ENCODE measurements at places on chromosomes 3 and 15. TPM values are rescaled to one million over a fixed set of nuclear protein-coding genes. Genes with fewer than 3 reads are reported as not detected.

GLDN gene
- total RNA-seq = 0.33 TPM

LTF gene
- total RNA-seq = 16.7 TPM

DNA sequence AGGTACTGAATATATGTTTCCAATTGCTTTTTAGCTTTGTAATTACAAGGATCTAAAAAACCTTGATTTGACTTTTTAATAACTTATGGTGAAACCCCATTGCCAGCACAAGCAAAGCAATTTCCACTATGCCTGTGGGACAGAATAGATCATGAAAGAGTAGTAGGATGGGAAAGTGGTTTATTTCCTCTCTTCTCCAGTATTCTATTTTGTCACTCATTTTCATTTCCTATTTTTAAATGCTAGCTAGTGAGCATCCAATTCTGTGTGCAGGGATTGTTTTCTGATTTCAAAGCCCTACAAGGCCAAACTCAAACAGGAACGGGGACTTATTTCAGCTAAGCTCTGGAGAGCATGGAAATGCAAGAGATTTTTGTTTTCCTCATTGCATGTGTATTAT lies 132.0 kb upstream of the TGFBR2 start:
- DNase-seq = no peak

GRCh38 chr3:195446359-195446758 lies 3.5 kb upstream of the ACAP2 start:
- DNase-seq = no peak

DNA sequence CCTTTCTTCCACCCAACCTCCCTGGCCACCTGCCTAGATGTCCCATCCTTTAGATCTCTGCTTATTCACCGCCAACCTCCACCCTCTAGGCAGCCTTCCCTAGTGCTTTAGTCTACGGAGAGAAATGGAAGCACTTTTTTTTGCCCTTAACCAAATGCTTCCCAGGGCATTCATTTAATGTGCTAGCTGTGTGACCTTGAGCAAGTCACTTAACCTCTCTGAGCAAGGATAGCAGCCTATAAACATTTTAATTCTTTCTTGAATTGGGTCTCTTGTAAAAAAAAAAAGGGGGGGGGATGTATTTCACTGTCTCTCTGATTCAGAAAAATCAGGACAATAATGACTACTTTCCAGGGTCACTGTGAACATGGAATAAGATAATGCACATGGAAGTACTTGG lies 3.2 kb upstream of the INSYN1 start:
- DNase-seq = no peak

- DNase-seq = peak; percentile 32
Observed at GRCh38 chr3:48301800-48302166, 31.7 kb downstream of the SPINK8 start.

All from mammary epithelial cell (primary cell).